ENCODE measurements at places on chromosomes 13 and 19. TPM values are rescaled to one million over a fixed set of nuclear protein-coding genes. Genes with fewer than 3 reads are reported as not detected.

GRCh38 chr13:45881353-45881752 is 29.8 kb upstream of the SIAH3 start:
- H3K4me3 ChIP-seq = no peak overlapping the region
- no peaks in the 10 kb centered on the region for H3K36me3 ChIP-seq
- H3K27ac ChIP-seq = no peak overlapping the region
- no peak for DNase-seq

The ELSPBP1 gene
- polyA plus RNA-seq = 0.55 TPM

DNA sequence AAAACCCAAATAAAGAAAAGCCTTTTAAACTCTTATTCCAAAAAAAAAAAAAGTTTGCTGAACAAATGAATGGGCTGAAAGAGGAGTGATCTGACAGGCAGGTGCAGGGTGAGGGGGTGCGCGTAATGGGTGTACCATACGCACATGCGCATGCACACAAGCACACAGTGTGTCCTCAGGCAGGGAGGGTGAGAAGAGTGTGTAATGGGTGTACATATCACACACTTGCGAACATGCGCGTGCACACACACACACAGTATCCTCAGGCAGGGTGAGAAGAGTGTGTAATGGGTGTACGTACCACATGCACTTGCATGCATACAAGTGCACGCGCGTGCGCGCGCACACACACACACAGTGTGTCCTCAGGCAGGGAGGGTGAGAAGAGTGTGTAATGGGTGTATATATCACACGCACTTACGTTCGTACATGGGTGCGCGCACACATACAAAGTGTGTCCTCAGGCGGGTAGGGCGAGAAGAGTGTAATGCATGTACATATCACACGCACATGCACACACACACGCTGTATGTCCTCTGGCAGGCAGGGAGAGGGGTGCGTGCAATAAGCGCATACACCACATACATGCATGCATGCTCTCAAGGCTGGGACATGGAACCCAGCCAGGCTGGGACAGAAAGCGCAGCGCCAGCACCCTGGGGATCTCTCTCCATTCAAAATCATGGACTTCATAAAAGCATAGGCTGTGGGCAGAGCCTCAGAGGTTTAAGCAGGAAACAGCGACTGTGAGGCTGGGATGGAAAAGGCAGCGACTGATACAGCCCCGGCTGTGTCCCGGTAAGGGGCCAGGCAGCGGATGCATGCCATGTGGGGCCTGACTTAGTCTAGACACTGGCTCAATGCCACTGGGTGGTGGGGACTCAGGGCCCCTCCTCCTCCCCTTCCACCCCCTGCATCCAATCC is 70.4 kb downstream of the CEBPG start:
- H3K36me3 ChIP-seq = no peaks in the 10 kb centered on the region
- no peaks in the 10 kb centered on the region for H3K27me3 ChIP-seq
- H3K4me1 ChIP-seq = no peaks in the 10 kb centered on the region
- no peak overlapping the region for H3K27ac ChIP-seq
- peak; percentile 11 for DNase-seq

GRCh38 chr19:56163097-56163496 is 12.7 kb upstream of the GALP start:
- no peaks in the 10 kb centered on the region for H3K4me1 ChIP-seq
- H3K27ac ChIP-seq = no peak overlapping the region
- DNase-seq = no peak
- H3K36me3 ChIP-seq = no peaks in the 10 kb centered on the region
- no peak overlapping the region for H3K4me3 ChIP-seq
- no peaks in the 10 kb centered on the region for H3K27me3 ChIP-seq

The SSBP4 gene
- polyA plus RNA-seq = 4.6 TPM

GRCh38 chr13:78589206-78589605 is 14.1 kb downstream of the POU4F1 start:
- H3K27me3 ChIP-seq = no peaks in the 10 kb centered on the region
- no peaks in the 10 kb centered on the region for H3K36me3 ChIP-seq
- no peak overlapping the region for H3K27ac ChIP-seq
- no peak overlapping the region for H3K4me3 ChIP-seq
- H3K4me1 ChIP-seq = no peaks in the 10 kb centered on the region

The ADGRE3 gene
- polyA plus RNA-seq = not detected

GRCh38 chr19:34493649-34494044 is 12.1 kb downstream of the WTIP start:
- no peaks in the 10 kb centered on the region for H3K4me1 ChIP-seq
- no peak for DNase-seq
- no peak overlapping the region for H3K27ac ChIP-seq

DNA sequence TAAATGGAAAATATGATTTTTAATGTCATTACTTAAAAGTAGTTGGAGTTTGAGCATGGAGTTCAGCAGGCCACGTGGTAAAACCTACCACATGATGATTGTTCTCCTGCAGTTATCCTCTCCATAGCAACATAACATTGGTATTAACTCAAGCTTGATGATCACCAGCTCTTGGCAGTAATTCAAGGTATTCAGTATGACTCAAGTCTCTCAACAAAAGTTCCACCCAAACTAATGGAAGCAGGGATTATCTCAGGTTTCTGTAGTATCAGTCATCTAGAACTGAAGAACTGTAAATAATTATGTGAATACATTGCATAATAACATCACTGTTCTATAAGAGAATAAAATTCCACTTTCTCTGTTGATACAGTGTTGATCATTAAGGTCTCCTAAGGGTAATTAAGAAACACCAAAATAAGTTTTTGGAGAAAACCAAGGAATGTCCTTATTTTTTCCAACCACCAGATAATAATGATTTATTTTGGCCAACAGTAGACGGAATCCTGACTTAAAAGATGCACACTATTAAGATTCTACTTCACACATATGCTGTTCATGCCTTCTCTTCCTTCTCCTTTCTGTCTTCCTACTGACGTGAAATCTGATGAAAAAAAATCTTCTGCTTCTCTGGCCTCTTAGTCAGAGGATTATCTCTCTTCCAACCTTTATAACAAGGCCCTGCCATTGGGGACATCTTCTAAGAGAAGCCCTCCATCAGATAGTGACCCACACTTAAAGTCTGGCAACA is 1092.3 kb downstream of the EFNB2 start:
- no peaks in the 10 kb centered on the region for H3K4me1 ChIP-seq
- H3K27ac ChIP-seq = no peak overlapping the region
- H3K36me3 ChIP-seq = no peaks in the 10 kb centered on the region
- H3K4me3 ChIP-seq = no peak overlapping the region
- DNase-seq = no peak

The CYP2F1 gene
- polyA plus RNA-seq = not detected

The CEACAM4 gene
- polyA plus RNA-seq = 0.27 TPM

DNA sequence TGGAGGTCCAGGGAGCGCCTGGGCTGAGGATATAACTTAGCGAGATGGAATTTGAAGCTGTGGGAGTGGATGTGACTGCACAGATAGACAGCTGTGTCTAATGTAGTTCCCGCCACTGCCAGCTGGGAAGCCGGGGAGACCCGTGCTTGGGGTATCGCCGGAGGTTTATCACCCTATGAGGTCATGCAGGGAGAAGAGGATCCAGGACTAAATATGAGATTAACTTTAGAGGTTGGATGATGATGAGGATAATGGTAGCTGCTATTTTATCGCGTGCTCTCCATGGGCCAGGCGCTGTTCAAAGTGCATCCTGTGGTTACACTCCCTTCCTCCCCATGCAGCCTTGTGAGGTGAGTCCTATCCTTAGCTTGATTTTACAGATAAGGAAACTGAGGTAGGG is 19.9 kb downstream of the SSC5D start:
- no peaks in the 10 kb centered on the region for H3K27me3 ChIP-seq
- no peak overlapping the region for H3K4me3 ChIP-seq
- H3K27ac ChIP-seq = no peak overlapping the region
- H3K4me1 ChIP-seq = no peaks in the 10 kb centered on the region

The ZSCAN18 gene
- polyA plus RNA-seq = 32.1 TPM

GRCh38 chr19:2462635-2463421 is 6.1 kb upstream of the LMNB2 start:
- no peaks in the 10 kb centered on the region for H3K27me3 ChIP-seq
- H3K27ac ChIP-seq = no peak overlapping the region
- H3K4me3 ChIP-seq = peak overlapping the region; percentile 32
- no peaks in the 10 kb centered on the region for H3K36me3 ChIP-seq

DNA sequence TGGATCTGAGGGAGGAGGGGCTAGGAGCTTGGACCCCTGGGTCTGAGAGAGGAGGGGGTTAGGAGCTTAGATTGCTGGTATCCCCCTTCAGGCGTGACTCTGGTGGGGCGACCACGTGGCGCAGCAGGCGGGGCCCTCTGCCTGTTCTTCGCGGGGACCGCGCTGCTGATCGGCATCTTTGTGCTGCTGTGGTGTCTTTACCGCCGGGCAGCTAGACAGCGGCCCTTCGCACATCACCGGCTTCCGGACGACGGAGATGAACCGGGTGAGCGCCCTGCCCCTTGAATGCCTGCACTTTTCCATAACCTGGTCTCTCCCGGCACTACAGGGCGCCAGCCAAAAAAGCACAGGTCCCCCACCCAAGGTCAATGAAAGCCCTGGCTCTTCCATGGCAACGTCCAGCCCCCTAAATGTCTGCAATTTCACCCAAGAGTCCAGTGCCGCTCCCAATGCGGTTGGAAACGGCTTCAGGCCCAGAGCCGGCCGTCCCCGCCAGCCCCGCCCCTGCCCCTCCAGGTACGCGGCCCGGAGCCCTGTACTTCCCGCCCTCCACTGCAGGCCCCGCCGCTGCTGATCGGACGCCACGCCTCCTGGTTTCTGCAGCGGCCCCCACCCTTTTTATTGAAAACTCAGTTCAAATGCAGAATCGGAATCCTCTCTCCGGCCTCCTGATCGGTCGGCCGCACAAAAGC is 2.8 kb downstream of the GFY start:
- H3K27ac ChIP-seq = no peak overlapping the region
- DNase-seq = no peak
- no peaks in the 10 kb centered on the region for H3K36me3 ChIP-seq
